ENCODE measurements at places on chromosomes 2 and 18.

DNA sequence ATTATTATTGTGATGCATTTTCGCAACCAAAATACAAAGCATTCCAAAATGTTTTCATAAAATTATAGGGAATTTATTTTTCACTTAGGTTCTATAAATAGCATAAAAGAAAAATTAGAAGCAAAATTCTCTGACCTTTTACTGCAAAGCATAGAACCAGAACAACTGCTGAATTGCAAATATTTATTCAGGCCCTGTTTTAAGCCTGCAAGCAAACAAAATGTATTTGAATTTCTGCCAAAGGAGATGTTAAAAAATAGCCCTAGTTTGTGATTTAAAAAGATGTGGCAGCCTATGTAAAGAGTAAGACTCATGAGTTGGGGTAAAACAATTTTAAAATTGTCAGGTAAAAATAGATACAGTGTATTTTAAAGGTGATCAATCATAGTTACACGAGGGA lies 138.1 kb downstream of the KCNJ3 start:
- DNase-seq = peak; percentile 15

- no peak for DNase-seq
Measured at GRCh38 chr2:171158790-171159371, 1.8 kb downstream of the TLK1 start.

DNA sequence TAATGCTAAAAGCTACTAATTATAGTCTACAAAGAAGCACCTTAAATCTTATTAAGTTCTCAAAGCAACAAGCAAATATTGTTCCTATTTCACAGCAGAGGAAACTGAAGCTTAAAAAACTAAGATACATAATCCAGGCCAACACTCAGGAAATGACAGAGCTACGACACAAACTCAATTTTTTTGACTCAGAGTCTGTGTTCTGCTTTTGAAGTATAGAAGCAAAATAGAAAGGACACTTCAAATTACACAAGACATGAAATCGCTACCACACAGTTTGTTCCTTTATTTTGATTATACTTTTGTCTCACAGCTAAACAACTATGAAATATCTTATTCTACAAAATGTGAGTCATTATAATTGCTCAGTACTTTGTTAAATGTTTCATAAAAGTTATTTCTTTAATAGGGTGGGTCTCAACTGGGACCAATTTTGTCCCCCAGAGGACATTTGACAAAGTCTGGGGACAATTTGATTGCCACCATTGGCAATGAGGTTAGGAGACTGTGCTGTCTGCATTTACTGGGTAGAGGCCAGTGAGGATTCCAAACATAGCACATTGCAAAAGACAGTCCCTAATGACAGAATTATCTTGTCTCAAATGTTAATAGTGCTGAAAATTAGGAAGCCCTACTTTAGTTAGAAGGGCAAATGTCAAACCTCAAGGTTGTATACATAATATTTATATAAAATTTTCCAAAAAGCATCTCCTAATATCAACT lies 101.5 kb upstream of the GRB14 start:
- no peak for DNase-seq

DNA sequence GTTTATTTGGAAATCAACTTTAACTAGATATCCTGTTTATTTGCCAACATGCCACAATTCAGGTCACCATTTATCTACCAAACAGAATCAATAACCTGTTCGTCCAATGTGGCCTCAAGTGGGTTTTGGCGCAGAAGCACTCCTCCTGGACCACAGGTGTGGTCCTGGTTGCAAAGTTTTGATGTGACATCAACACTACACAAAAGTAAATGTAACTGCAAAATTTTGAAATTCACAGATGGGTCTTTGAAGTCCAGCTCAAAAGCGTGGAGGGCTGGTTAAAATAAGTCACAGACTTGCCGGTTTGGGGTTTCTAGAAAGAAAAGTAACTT lies 474 bp upstream of the GCA start:
- DNase-seq = no peak

DNA sequence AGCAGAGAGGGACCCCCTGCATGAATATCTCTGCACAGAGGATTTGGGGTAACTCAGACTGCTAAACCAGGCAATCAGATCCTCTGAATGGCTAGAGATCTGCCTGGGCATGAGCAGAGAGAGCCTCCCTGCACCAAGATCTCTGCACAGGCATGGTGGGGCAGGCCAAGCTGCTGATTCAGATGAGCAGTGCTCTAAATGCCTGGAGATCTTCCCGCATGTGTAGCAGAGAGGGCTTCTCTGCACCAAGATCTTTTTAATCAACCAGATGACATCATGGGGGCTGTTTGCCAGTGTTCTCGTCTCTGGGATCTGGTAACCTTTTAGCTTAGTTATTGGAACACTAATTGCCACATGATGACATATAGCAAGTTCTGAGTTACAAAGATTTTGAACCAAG lies 301.3 kb upstream of the GALNT5 start:
- no peak for DNase-seq

DNA sequence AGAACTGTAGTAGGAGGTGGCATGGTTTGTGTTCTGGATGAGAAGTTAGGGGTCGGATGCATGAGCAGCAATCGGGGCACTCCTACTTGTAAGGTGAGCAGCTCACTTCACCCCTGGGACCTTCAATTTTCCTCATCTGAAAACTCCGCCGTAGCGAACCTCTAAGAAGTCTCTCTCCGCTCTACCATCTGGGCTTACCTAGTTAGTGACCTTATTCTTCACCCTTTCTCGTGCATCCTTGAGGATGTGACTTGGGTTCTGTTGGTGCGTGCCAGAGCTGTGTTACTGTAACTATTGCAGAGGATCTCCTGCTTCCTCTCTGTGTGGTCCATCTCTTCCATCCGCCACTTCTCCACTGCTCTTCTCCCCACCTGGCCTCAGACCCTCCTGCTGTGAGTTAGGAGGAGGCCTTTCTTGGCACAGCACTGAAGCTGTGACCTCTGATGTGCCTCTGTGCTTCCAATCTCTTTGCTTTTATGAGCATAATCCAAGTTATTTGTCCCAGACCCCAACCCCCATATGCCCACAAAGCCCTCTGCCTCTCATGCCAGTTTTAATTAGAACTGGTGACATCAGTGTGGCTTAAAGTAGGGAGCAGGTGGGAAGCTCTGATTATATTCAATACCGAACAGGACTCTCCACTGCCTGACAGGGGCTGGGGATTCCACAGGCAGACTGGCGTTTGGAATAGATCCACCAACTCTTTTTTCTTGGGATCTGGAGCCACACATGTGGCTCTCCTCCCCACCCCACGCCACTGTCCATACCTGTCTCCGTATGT lies 178.4 kb downstream of the BCL2 start:
- DNase-seq = no peak

GRCh38 chr2:45261746-45262145 lies 252.5 kb upstream of the SIX2 start:
- DNase-seq = no peak

DNA sequence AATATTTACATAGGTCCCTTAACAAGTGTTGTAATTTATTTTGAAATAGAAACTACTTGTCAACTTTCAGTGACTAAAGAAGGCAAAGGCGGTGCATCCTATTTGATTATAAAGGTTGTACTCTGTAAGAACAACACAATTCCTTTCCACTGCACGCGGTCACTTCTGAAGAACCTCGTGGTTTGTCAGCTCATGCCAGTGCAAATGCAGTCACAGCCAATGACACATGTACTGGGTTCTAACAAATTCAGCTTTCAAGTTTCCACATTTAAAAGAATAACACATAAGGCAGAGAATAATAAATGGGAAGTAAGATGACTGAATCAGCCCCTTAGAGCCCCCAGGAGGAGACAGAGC lies 39.7 kb downstream of the CYB5A start:
- DNase-seq = no peak

GRCh38 chr2:231525248-231526163 lies 4.7 kb downstream of the NMUR1 start:
- DNase-seq = no peak

GRCh38 chr2:63891488-63892030 lies 49.9 kb downstream of the UGP2 start:
- DNase-seq = peak; percentile 23

- DNase-seq = peak; percentile 23
Measured at GRCh38 chr2:134683561-134684112, 35.2 kb downstream of the TMEM163 start.

GRCh38 chr2:149063177-149063576 lies 24.7 kb downstream of the LYPD6B start:
- no peak for DNase-seq

GRCh38 chr2:3344897-3345296 lies 32.7 kb downstream of the EIPR1 start:
- DNase-seq = no peak

GRCh38 chr2:69685321-69686048 lies 41.9 kb upstream of the AAK1 start:
- peak; percentile 62 for DNase-seq

DNA sequence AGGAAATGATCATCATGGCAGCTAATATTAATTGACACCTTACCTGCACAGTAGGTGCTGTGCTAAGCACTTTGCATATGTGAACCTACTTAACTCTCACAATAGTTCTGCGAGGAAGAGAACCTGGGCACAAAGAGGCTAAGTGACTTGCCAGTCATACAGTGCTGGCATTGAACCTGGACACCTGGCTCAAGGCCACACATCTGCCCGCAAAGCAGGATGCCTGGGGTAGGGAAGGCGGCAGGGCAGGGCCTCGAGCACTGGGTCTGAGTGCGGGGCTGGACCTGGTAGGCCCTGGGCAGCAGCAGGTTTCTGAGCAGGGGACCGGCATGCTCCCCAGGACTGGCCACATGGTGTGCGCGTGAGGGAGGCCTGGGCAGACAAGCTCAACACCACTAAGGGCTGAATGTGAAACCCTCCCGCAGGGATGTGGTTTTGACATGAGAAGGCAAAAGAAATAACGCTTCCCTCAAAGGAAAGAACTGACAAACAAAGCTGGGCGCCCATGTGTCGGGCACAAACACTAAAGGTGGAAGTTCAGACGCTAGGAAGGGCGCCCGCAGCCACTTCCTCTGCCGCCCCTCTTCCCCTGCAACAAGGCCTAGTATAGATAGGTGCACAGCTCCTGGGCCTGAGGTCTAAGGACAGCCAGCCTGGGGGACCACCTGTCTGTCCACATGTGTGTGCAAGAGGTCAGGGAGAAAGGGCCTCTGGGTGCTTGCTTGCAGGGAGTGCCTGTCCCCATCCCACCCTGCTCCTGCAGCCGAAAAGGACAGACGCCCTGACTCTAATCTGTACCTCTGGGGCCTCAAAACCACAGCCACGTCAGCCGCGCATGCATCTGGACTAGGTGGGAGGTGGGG lies 92.5 kb downstream of the ZFP36L2 start:
- DNase-seq = no peak

DNA sequence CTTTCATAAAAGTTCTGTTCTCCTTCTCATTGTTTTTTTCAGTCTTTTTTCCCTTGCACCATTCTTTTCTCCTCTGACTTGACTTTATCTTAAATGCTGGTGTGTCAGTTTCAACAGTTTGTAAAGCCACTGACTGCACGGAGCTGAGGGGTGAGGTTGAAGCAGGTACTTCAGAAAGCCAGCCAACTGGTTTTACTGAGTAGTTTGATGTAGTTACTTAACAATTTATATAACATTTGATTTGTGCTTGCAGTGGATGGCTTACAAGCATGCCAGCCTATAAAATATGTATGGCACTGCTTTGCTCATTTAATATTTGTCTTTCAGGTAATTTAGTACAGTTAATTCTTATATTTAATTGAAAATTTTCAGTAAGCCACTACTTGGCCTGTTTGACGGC lies 55.4 kb downstream of the FAM171B start:
- DNase-seq = no peak

- no peak for DNase-seq
Measured at GRCh38 chr2:2010251-2010650, 265.9 kb upstream of the PXDN start.

- no peak for DNase-seq
Measured at GRCh38 chr18:23995180-23995579, 19.4 kb upstream of the TTC39C start.

DNA sequence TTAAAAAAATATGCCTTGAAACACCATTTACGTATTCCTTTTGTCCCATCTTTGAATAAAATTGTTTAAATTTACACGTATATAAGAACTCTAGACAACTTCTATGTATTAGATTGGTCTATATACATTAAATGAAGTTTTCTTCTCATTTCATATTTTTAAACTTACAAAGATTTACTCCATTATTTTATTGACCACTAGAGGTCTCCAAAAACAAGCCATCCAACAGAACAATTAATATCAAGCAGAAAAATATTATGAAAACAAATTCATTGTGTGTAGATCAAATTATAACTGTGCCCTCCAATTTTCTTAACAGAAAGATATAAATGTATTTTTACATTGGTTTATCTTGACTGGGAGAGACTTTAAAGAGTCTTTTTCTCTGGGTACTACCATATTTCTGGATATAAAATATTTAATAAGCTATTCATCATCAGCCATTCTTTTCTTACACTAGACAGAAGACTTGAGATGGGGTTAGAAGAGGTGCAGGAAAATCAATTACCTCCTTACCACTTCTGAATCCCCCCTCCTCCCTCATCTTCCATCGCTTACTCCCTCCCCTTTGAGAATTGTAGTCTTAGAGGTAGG lies 66.5 kb downstream of the DPP4 start:
- DNase-seq = no peak

DNA sequence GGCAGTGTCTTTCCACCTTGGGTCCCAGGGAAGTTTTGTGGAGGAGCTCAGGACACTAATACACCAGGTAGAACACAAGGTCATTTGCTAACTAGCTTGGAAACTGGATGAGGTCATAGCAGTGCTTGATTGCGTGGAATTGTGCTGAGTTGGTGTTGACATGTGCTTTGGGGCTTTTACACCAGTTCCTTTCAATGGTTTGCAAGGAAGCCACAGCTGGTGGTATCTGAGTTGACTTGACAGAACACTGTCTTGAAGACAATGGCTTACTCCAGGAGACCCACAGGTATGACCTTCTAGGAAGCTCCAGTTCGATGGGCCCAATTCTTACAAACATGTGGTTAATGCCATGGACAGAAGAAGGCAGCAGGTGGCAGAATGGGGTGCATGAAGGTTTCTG lies 5.9 kb downstream of the CTLA4 start:
- no peak for DNase-seq

All from HepG2 (cell line).